Esophagus mucosa (tissue), 1 donor: ENCODE measurements at places on chromosomes 2 and 18. TPM values are rescaled to one million over a fixed set of nuclear protein-coding genes. Genes with fewer than 3 reads are reported as not detected.
A peak's percentile ranks its signal among the peaks of the same experiment; 100 is the strongest.

GRCh38 chr18:68406761-68407160, 308.1 kb downstream of the TMX3 start:
- ATAC-seq = no peak

REG3A gene
- not detected for total RNA-seq

- peak; percentile 17 for ATAC-seq
These were observed 45.1 kb downstream of the PROC start for GRCh38 chr2:127463155-127463991.

- no peak for ATAC-seq
These were observed 2.4 kb downstream of the RAB17 start for GRCh38 chr2:237588044-237588696.

- ATAC-seq = peak; percentile 9
These were observed 17.1 kb downstream of the THAP4 start for GRCh38 chr2:241619597-241620418.

GMCL1 gene
- total RNA-seq = 9.5 TPM

- ATAC-seq = no peak
These were observed 834 bp upstream of the ARL4C start for GRCh38 chr2:234497594-234498235.
